ENCODE measurements at places on chromosomes 3 and 15.

- DNase-seq, result no peak
These were observed 37.7 kb downstream of the CCR4 start for GRCh38 chr3:32989171-32989570.

GRCh38 chr15:64870353-64870752 is 28.6 kb downstream of the PLEKHO2 start:
- no peak for DNase-seq

- DNase-seq, result no peak
These were observed 79.3 kb downstream of the EEFSEC start for GRCh38 chr3:128232376-128233178.

DNA sequence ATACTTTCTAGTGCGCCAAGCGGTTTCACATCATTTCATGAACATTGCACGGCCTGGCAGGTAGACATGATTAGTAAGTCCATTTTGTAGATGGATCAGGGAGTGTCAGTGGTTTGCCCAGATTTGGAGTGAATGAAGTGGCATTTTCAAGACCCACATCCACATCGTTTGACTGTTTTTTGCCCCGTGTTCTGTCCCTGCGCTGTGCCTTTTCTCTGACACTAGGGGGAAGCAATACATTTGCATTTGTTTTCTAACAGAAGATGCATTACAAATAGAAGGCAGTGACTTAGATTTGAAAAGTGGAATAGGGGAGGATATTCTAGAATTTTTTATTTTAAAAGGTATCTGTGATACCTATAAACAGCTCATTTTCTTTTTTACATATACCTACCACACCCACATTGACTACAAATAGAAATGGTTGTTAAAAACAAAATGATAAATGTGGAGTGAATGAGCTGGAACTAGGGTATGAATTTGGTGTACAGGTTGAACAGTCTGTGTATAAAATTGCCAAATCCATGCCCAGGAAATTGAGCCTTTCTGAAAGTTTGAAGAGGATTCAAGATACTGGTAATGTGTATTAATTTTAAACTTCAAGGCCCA is 98.0 kb downstream of the USP13 start:
- DNase-seq, result no peak

DNA sequence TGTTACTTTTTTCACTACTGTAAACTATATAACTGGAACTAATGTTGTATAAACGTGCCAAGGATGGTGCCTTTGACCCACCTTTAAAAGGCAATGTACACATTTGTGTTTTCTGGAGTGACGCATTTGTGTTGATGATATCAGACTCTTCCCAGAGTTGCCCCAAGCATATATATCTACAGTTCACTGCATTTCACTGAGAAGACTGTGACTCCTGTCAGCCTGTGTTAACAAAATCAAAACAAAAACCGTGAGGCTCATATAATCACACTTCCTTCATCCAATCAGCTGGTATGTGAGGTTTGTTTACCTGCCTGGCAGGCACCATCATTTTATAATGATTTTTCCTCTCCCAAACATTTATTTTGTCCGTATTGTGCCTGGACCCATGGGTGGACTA is 117.6 kb upstream of the ROBO1 start:
- no peak for DNase-seq

DNA sequence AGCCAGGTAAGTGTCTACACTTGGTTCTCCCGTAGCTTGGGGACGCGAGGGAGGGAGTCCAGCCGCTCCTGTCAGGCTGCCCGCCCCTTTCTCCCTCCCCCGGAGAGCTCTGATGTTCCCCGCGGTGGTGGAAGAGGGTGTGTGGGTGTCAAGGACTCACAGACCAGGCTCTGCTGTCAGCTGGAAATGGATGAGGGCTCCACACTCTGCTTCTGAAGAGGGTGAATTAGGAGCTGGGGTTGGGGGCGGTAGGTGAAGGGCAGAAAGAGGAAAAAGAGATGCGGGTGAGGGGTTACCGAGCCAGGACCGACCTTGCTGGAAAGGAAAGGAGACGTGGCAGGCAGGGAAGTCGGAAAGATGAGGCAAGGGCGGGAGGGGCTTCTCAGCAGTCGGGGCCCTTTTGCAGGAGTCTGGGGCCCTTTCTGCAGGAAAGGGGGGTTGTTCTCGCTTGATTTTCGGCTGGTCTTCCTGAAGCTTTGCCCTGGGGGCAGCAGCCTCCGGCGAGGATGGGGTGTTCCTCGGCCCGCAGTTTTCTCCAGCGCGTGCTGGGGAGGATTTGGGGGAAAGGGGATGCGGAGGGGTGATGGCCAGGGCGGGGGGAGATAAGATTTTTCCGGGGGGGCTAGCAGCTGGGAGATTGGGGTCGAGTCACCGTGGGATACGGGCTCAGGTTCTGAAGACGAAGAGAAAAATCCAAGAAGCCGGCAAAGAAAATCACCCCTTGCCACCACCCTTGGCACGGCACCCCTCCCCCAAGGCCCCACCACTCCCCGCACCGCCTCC is 602 bp upstream of the BAHD1 start:
- DNase-seq, result no peak

DNA sequence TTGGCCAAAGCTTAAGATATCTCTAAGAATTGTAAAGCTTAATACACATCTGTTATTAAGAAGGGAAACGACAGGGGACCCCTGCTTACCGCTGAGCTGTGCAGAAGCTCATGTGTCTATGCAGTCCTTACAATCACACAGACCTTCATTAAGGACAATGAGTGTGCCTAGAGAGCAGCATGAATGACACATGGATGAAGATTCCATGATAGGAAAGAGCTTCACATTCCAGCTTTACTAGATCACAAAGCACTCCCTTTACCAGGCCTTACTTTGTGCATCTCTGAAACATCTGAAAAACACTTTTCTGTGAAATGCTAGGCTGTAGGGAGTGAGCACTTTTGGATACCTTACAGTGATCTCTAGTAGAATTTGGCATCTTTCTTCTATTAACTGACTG is 32.0 kb downstream of the RNF168 start:
- no peak for DNase-seq

DNA sequence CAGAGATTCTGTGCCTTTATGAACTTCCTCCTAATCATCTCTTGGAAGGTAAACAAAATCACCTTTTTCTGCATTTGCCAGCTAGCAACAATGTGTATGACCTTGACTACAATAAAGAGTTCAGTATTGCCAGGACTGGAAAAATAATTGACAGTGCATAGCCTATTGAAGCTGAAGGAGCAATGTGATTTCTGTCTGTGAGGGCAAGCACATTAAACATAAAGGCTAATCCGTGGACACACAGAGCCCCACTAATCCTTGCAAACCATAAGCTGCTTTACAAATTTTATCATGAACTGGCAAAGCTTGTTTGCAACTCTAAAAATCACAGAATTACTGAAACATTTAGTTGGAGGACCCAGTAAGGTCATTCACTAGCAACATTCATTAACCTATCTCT is 563.8 kb downstream of the PYDC2 start:
- DNase-seq, result no peak

GRCh38 chr15:99106417-99107220 is 1.7 kb downstream of the SYNM start:
- DNase-seq, result peak; percentile 44

- no peak for DNase-seq
These were observed 121.3 kb upstream of the CHL1 start for GRCh38 chr3:75260-75659.

DNA sequence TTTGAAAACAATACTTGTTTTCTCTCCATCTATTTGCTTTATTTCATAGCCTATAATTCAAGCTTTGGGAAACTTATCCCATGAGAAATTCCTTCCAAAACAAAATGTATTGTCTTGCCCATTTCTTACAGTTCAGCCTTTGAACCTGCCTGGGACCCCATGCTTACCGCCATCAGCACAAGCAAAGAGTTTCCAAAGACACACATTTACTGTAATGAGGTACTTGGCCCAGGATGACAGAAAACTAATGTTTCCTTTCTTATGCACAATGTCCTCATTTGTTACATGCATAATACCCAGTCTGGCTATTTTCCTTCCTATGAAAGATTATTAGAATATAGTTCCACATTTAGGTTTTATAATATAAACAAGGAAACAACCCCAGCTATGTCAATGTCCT is 180.4 kb downstream of the GAP43 start:
- no peak for DNase-seq

DNA sequence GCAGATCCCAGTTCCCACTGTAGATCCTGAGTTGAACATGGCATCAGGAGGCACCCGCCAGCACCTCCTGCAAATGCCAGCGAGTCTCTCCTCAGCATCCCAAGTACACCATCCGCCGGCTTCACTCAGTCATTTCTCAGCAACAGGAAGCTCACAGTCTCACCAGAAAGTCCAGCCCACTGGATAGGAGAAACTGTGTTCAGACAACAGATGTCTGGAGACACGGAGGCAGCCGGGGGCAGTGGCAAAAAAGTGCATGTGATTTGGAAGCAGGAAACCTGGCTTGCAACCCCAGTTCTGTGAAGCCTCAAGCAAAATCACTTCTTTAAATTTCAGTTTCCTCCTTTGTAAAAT is 68.7 kb downstream of the SRGAP3 start:
- no peak for DNase-seq

DNA sequence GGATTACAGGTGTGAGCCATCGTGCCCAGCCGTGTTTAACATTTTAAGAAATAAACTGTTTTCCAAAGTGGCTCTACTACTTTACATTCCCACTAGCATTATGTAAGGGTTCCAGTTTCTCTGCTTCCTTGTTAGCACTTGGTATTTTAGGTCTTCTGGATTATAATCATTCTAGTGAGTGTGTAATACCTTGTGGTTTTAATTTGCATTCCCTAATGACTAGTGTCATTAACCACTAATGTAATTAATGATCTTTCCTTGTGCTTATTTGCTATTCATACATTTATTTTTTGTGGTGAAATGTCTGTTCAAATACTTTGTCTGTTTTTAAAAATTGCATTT is 30.7 kb downstream of the ARIH2 start:
- DNase-seq, result no peak

DNA sequence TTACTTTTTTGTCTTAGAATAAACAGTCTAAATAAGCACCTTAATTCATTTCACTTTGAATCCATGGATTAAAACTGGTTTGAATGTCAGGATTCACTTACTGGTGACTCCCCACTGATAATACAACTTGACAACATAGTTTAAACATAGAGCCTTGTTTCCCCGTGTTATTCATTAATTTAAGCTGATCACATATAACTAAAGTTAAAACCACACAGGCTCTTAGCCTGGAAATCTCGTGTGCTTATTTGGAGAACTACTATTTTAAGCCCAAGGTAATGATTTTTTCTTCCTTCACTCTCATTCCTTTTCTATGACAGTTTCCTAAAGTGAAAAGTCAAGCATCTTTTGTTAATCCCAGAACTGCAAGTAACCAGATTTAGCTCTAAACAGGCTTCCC is 64.2 kb downstream of the HACD2 start:
- DNase-seq, result no peak

DNA sequence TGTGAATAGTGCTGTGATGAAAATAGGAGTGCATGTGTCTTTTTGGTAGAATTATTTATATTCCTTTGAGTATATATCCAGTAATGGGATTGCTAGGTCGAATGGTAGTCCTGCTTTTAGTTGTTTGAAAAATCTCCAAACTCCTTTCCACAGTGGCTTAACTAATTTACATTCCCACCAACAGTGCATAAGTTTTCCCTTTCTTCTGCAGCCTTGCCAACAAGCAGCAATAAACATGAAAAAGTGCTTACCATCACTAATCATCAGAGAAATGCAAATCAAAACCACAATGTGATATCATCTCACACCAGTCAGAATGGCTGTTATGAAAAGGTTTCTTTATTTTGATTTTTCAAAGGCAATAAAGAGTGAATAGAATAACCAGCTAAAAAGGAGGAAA is 1105.9 kb downstream of the NAALADL2 start:
- DNase-seq, result no peak
